NCI-H1048 (cell line): ENCODE measurements at places on chromosomes 1 and 21.

- no peak for DNase-seq
Observed at GRCh38 chr1:149888999-149889289, 10.4 kb upstream of the BOLA1 start.

DNA sequence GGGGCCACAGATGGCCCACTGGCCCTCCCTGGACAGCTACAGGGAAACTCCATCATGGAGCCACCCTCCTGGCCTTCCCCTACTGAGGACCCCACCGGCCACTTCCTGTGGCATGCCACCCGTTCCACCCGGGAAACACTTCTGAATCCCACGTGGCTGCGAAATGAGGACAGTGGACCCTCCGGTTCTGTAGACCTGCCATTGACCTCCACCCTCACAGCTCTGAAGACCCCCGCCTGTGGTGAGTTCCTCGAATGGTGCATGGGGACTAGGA, 40.3 kb downstream of the UMODL1 start:
- DNase-seq, result no peak

DNA sequence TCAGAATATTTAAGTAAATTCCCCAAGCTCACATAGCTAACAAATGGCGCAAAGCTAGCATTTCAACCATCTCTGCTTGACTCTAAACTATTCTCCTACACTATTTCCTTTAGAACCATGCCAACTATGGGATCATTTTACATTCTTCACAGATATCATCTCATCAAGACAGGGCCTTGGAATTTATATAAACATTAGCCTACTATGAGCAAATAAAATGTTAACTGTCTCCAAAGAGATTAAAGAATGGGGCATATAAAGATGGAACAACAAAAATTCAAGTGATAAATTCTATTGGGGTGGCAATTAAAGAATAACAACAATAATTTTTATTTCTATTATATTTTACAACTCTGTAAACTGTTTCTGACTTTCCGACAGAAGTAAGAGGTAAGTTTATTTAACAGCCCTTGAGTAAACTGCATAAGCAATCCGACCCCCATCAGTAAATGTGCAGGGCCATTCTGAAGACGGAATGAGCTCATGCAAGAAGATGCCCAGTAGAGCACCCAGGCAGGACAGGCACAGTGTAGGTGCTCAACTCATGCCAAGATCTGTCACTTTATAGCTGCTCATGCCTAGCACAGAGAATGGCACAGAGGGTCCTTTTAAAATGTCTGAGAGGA, 261.9 kb downstream of the VAV3 start:
- no peak for DNase-seq

- DNase-seq, result no peak
Observed at GRCh38 chr1:15220024-15220392, 27.0 kb upstream of the FHAD1 start.

- no peak for DNase-seq
Observed at GRCh38 chr1:94060720-94061119, 60.2 kb downstream of the ABCA4 start.

DNA sequence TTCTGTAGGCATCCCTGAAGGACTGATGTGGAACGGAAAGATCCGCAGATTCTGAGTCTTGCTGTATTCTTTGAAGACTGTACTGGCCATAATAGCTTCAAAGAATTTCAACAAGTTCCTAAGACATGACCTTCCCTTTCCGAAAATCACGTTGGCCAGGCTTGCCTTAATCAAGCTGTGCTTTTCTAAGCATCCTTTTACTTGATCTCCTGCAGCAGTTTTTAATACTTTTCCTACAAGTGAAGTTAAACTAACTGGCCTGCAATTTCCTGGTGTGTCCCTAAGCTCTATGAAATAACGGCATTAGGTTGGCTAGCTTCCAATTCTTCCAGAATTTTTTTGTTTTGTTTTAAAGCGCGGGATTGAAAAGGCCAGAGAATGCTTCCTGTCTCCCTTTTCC, 40.3 kb downstream of the SPAG17 start:
- DNase-seq, result no peak

DNA sequence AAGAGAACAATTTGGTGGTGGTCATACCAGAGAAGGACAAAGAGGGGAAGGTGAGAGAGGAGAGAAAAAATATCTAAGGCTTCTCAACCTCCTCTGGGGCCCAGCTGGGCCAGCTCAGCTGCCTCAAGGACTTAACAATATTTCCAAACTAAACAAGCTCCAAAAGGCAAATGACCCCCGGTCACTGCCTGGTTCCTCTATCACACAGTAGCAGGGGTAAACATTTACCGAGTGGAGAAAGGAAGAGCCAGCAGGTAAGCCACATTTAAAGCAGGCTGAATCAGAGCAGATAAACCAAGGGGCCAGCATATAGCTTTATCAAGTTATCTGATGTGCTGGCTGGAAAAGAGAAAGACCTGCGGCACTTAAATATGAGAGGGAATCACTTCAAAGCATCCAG, 102.1 kb downstream of the KCND3 start:
- no peak for DNase-seq

DNA sequence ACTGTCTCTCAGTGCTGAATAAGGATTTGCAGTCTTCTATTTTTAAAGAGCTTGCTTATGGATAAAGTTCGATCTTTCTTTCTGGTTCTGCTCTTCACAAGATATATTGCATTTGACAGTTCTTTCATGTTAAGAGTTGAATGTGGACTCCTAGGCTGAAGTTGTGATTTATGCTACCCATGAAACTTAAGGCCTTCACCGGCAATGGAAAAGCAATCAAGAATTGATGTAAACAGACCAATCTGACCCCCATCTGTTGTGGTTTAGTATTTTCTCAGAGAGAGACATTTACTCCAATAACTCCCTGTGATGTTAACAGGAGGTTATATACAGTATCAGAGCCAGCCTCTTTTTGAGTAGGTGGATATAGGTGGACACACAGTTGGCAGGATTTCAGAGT, 165.8 kb downstream of the PAPPA2 start:
- no peak for DNase-seq

DNA sequence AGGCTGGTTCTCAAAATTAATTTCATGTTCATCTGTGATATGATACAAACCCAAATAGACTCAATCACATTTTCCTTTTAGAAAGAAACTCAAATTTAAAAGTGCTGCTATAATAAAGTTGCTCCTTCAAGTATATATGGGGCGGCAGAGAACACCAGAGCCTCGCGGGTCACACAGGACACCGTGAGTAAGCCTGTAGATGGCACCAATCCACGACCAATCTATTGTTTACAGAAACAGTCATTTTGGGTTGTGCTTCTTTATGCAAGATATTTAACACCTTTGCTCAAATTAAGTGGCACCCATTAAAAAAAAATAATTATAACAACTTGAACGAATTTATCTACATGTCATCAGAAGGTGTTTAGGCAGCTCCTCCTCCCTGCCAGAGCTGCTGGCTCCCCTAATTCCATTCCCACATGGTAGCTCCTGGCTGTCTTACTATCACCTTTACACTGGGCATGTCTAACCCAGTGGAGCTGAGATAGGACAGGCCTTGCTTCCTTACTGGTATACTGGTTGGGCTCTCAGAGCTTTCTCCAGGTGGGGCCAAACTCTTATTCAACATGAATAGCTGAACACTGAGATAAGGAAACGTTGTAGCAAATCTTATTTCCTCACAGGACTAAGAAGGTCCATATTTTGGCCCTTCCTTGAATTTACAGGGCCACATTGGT, 287.0 kb downstream of the SDCCAG8 start:
- DNase-seq, result no peak

DNA sequence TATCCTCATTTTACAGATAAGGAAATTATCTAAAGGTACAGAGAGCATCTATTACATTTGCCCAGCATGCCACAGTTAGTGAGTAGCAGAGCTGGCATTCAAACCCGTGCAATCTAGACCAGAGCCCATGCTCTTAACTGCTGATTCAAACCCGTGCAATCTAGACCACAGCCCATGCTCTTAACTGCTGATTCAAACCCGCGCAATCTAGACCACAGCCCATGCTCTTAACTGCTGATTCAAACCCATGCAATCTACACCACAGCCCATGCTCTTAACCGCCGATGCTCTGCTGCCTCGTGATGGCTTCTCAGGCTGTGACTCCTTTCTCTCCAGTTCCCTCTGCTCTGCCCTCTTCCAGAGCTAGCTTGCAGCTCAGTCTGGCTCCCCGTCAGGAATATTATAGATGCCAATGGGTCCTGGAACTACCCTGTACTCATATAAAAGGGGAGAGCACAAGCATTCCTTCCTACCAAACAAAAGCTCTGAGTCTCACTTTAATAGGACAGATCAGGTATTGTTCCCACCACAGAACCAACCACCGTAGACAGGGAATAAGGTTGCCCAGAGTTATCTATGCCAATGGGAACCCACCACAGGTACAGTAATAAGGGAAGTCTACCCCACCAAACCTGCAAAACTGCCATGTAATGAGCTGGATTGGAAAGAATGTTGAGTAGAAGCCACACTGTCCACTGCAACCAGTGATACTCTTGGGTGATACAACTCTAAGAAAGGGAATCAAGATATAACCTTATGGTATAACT, 78.4 kb downstream of the SMYD3 start:
- no peak for DNase-seq

GRCh38 chr1:200627575-200628222, 7.1 kb upstream of the KIF14 start:
- no peak for DNase-seq

DNA sequence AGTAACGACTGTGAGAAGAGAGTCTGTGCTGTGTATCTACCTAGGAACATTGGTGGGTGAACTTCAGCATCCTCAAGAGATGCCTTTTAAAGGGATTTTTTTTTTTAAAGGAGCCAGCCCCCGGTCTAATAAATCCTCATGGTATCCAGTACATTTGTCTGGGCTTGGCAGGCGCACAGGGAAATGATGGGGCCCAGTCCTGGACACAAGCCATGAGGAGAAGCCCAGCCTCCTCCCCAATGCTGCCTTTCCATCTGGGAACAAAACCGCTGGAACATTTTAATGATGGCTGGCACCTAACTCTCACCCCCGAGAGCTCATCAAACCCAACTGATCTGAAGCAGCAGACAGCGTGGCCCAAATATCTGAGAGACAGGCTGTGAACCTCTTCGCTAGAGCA, 64.2 kb downstream of the ACOT7 start:
- DNase-seq, result no peak

DNA sequence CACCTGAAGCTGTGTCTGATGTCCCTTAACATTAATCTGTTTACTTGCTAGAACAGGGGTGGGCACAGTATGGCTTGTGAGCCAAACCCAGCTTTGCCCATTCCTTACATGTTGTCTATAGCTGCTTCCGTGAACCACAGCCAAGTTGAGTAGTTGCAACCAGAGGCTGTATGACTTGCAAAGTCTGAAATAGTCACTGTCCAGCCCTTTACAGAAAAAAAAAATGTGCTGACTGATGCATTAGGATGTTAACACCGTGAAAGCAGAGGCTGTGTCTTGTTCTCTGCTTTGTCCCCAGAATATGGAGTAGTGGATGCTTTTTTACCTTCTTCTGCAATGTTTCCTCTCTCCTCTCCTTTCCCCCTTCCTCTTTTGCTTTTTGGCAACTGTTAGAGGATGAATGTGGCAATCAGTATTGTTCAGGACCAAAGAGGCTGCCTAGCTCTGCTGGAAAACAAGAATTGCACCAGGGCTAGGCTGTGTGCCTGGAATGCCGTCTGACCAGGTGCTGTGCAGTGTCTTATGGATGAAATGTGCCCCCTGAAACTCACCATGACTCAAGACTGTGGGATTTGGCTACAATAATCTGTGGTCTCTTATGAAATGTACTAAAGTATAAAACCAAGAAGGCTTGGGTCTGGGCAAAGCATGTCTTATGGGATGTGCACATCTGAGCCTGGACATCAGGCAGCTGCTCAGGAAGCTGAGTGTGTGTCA, 79.6 kb upstream of the GCLM start:
- no peak for DNase-seq
